ENCODE measurements at places on chromosomes 3 and 15.

DNA sequence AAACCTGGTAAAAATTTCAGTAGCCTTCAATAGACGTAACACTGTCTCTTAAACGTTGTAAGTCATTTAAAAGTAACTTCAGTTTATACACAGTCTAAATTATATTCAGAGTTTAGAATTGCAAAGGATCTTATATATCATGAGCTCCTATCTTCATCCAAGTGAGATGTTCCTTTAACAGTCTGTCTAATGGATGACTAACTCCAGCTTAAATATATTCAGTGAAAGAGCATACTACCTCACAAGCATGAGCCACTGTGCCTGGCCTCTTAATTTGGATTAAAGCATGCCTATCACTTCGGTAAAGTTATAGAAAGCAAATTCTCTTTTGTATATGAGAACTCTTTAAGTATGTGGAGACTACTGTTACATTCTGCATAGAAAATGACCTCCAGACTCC, 7.0 kb downstream of the FYTTD1 start:
- no peak for DNase-seq

DNA sequence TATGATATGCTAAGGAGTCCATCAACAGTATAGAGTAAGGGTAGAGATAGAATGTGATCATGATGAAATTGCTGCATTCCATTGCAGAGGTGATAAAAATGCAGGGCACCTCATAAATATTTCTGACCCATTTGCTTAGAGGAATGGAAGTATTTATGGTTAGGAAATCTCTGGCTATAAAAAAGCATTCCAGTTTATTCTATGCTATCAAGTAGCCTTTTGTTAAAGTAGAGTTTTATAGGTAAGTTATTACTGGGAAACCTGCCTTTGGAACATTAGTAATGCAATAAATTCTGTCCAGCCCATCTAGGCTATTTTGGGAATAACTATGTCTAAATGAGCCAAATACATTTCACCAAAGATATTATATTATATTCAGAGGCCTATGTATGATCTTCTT, 19.8 kb upstream of the STRIT1 start:
- no peak for DNase-seq

GRCh38 chr3:45771831-45772230, 24.5 kb downstream of the SLC6A20 start:
- no peak for DNase-seq

DNA sequence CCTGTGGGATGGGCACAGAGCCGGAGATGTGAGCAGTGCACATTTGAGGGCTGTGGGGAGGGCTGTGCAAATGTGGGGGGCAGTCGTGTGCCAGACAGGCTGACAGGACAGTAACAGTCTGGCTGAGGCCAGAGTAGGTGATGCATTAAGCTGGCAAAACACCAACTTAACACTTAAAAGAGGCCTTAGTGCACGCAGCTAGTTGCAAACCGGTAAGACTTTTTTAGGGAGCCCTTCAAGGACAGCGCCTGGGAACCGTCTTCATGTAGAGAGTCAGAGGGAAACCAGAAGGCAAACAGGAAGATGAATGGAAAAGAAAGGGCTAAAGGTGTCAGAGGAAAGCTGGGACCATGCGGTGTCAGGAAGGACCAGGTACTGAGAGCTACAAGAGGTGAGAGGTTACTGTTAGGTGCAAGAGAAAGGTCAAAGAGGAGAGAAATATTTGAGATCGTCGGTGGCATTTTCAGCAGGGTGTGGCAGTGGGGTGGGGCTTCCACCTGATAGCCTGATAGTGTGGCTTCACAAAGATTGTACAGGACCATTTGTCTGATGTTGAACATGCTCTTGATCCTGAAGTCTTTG, 30.0 kb upstream of the CHD2 start:
- DNase-seq = no peak

GRCh38 chr3:59526999-59527398, 477.2 kb upstream of the CFAP20DC start:
- no peak for DNase-seq

- no peak for DNase-seq
Observed at GRCh38 chr3:168025076-168025475, 70.6 kb downstream of the GOLIM4 start.

DNA sequence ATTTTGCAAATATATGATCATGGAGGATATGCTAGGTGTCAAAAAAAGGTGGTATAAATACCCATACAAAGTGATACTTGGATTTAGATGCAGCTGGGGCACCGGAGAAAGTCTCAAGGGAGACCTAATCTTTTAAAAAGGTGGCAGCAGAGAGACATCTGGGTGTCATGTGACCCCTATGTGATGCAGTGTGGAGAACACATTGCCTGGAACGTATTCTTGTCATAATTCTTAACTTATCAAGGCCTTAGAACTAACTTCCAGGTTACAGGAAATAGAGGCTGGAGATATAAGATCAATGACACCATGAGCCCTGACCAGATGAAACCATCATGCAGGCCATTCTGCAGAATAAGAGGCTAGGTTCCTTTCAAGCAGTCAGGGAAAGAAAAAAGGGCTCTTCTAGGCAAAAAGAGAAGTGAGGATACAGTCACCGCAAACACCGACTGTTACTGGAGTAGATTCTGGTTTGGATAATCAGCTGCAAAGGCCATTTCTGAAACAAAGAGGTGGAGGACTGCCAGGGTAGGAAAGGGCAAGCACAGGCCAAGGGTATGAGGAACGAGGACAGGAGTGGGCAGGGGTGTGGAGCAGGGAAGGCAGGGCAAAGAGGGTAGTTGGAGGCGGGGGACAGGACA, 100.6 kb downstream of the OXNAD1 start:
- no peak for DNase-seq

- DNase-seq = no peak
Observed at GRCh38 chr15:75348034-75348561, 1.3 kb downstream of the NEIL1 start.

DNA sequence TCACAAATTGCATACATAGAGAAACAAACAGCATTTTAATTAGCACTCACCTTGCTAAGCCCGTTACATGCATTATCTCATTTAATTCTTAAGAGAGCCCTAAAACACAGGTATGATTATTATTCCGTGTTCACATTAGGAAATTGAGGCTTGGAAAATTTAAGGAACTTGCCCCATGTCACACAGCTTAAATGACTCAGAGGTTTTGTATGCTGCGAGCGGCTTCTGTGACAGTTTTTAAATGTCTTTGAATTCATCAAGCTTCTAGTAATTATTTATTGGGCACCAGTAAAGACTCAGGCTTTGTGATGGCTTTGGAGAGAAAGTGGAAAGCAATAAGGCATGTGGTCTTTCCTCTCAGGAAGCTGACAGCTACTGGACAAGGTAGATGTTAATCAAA, 166.7 kb upstream of the THBS1 start:
- no peak for DNase-seq
